Motor neuron (in vitro differentiated cells): ENCODE measurements at places on chromosomes 1 and 21. TPM values are rescaled to one million over a fixed set of nuclear protein-coding genes. Genes with fewer than 3 reads are reported as not detected.

The LCK gene
- total RNA-seq, result 1.4 and 2.0 TPM in 2 replicates

The MYOG gene
- 0.35 TPM in 1 of 2 replicates, not detected in the other for total RNA-seq

The RGS5 gene
- total RNA-seq, result 3.5 and 6.1 TPM in 2 replicates

- no peak for ATAC-seq
These were observed 14.0 kb downstream of the CAMK1G start for GRCh38 chr1:209597499-209597898.

GRCh38 chr21:25092441-25093011 is 514.8 kb downstream of the MRPL39 start:
- no peak for ATAC-seq
